ENCODE measurements at places on chromosomes 3 and 15.

GRCh38 chr3:135106445-135106844 lies 311.4 kb downstream of the EPHB1 start:
- DNase-seq = no peak

DNA sequence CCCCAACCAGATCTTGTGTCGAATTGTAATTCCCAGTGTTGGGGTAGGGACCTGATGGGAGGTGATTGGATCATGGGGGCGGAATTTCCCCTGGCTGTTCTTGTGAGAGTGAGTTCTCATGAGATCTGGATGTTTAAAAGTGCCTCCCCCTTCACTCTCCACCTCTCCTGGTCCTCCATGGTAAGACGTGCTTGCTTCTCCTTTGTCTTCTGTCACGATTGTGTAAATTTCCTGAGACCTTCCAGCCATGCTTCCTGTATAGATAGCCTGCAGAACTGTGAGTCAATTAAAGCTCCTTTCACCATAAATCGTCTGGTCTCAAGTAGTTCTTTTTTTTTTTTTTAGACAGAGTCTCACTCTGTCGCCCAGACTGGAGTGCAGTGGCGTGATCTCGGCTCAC lies 42.3 kb downstream of the NR1D2 start:
- DNase-seq = no peak

DNA sequence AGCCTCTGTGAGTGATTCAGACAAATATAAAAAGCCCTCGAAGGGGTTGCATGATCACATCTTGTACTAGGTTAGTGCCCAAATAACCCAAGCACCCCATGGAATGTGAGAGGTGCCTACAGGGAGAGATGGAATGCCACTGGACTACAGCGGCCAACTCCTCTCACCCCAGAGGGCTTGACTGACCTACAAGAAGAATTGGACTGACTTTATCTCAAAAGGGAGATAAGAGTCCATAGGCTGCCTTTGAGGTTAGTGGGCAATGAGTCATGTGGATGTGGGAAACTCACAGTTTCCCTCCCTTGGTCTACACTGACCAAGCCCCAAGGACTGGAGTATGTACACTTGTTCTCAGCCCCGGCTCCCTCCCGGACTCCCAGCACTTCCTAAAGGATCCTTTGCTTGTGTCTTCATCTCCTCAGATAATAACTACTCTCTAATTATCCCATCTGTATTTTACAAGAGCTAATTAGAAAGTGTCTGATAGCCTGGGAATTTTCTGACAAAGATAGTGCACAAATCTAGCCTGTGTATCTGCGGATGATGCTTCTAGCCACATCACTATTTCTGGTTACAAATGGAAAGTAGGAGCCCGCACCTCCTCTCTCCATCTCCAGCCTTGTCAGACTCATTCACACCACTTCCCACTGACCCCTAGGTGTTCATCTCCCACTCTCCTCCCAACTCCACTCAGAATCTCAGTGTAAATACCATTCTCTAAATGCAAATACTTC lies 547.8 kb upstream of the TBL1XR1 start:
- DNase-seq = no peak

- no peak for DNase-seq
Observed at GRCh38 chr3:172836390-172836997, 86.0 kb downstream of the ECT2 start.

- DNase-seq = no peak
Observed at GRCh38 chr3:44584646-44585501, at the start of gene ZNF660. ZNF660 (plus strand) TSS chr3:44584964; CDS start chr3:44594194, 9,230 bp downstream.

DNA sequence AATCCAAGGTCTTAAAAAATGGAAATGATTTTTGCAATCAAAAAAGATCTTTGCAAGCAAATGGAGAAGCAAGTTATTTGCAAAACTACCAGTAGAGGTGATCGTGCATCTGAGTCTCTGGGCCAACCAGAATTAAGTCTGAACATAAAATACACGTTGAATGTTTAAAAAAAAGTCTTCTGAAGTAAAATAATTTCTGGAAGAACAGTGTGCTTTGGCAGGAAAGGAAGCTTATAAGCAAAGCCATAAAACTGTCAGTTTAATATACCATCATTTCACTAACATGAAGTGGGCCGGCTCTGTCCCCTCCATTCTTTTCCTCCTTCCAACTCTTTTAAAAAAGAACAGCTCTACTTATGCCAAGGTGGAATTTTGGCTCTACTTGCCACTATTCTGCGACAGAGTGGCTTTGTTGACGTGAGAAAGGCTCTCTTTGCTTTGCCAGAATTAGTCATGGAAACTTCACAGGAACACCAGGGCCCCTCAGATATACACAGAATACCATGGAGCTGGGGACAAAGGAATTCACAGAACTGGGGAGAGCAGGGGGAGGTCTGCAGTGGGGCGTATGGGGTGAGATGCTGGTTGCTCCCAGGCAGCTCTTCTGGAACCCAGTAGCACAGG lies 29.8 kb downstream of the FSTL1 start:
- DNase-seq = no peak

- no peak for DNase-seq
Observed at GRCh38 chr15:51077221-51078153, 17.2 kb downstream of the TNFAIP8L3 start.

- no peak for DNase-seq
Observed at GRCh38 chr3:196932600-196932999, 9.7 kb downstream of the NCBP2 start.

DNA sequence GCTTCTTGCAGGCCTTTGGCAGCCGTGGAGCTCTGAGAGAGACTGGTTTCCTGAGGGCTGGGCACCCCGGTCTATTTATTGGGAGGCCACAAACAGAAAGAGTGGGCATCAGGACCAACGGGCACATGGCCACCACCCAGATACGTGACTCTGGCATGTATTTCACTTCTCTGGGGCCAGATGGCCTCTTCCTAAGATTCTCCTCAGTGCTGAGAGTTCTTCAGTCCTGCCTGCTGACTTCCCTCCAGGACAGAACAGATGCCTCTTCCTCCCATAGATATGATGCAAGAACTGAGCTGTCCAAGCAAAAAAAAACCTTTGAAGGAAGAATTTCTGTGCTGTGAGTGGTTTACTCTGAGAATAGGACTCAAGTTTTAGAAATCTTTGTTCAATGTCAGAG lies 107.7 kb downstream of the IGF2BP2 start:
- DNase-seq = no peak

- no peak for DNase-seq
Observed at GRCh38 chr3:38382506-38383080, 36.0 kb downstream of the XYLB start.

DNA sequence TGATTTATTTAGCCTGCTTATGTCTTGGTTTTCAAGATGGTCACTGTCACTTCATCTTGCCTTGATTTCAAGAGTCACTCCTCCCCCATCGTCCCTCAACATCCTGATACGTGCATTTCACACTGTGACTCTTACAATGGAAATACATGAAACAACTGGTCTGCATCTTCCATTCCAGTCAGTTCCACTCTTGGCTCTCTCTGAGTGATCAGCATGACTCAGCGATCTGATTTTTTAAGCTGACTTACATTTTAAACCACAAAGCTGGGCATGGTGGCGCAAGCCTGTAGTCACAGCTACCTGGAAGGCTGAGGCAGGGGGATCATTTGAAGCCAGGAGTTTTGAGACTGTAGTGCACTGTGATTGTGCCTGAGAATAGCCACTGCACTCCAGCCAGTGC lies 271.2 kb upstream of the ROPN1 start:
- no peak for DNase-seq

- no peak for DNase-seq
Observed at GRCh38 chr3:195043607-195044339, 227.2 kb downstream of the XXYLT1 start.

DNA sequence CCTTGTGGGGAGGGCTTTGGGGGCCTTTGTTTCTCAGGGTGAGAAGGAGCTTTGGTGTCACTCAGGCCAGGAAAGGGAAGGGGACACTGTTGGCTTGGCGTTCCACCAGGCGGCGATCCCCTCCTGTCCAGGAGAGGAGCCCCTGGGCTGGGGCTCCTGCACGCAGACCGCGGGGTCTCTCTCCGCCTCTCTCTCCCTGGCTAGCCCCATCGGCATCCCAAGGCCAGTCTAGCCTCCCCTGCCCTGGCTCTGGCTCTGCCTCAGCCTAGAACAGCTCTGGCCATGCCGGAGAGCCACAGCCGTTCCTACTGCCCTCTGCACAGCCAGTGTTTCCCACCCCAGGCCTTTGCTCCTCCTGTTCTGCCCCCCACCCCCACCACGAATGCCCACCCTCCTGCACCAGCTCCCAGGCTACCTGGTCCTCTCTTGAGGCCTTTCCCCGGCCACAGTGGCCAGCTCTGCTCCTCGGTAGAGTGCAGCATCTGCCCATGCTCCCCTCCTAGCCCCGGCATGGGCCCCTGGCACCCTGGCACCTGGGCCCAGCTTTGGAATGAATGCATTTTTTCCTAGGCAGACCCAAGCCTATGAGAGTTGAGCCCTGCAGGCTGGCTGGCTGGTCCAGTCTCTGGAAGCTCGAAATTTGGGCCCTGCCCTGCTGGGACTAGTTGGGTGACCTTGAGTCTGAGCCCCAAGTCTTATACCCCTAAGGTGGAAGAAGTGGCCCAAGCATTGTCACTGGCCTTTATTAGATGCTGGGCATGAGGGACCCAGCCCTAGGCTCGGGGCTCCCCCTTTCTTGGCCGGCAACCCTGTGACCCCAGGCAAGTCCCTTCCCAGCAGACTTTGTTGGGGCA lies 2.4 kb downstream of the PLXNA1 start:
- DNase-seq = no peak

- no peak for DNase-seq
Observed at GRCh38 chr15:87981969-87982368, 274.6 kb downstream of the NTRK3 start.

GRCh38 chr3:144516026-144516425 lies 544.4 kb downstream of the DIPK2A start:
- DNase-seq = no peak

GRCh38 chr15:66089049-66089448 lies 164.5 kb downstream of the MEGF11 start:
- DNase-seq = no peak

GRCh38 chr3:134928392-134928791 lies 133.3 kb downstream of the EPHB1 start:
- DNase-seq = no peak

GRCh38 chr3:185984203-185984602 lies 46.4 kb upstream of the TRA2B start:
- DNase-seq = no peak

- no peak for DNase-seq
Observed at GRCh38 chr15:36370051-36370730, 209.2 kb upstream of the CDIN1 start.

DNA sequence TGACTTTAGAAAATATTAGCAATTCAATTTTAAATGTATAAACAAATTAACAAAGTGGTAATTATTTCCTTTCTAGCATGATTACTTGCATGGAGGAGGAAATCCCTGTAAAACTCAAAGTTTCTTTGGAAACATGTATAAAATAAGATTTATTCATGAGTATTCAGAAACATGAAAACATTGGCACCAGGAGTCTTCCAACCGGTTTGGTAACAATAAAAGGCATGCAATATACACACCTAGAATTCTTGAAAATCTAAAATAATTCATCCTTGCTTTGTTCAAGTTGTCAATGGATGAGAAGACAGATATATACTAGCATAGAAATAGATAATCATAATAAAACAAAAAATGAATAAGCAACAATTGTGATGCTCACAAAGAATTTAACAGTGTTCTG lies 76.4 kb downstream of the ZPLD1 start:
- DNase-seq = no peak

- DNase-seq = no peak
Observed at GRCh38 chr3:115022835-115023398, 124.2 kb downstream of the ZBTB20 start.

DNA sequence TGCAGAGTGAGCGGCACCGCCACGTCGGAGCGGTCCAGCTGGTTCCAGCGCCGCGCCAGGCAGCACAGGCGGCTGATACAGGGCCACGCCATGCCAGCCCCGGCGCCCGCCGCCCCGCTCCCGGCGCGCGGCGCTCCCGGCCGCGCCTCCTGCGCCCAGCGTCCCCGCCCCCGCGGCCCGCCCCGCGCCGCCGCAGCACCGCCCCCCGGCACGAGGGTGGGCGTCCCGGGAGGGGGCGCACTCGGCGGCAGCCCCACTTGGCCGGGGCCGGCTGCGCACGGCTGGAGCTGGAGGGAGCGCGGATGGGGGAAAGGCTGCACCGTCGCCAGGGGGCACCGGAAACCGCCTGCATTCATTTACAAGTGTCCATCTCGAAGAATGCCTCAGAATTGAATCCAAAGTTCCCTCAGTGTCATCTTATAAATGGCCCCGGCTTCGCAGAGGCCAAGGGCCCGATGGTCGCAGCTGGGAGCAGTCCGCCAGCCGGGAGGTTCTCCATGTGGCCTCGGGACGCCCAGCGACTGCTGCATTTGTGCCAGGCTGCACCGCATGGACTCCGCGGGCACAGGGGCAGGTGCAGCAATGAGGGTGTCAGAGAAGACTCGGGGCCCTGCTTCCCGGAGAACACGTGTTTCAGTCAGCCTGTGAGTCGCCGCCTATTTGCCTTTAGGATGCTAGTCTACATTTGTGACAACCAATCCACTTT lies at the start of gene MAP6D1:
TSS of gene MAP6D1 (minus strand) at position 122 of the 706 bp plus-strand sequence. CDS start at position 92, 30 bp downstream.
- peak; percentile 7 for DNase-seq

DNA sequence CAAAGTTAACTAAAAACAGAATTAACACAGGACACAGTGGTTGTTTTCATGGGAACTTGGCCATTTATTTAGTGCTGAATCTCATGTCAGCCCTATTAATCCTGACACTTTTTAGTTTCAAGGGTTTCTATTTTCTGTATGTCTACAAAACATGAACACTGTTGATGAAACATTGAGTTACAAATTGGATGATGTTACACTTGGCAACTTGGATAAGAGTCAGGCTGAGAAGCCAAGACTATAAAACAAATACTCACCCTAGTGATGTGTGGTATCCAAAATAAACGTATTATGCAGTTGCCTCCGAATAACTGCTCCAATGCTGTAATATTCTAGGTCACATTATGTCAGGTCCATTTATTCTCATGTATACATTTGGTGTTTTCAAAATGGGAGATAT lies 349.6 kb downstream of the ZIC1 start:
- DNase-seq = no peak

GRCh38 chr15:81270781-81271491 lies 53.0 kb downstream of the STARD5 start:
- no peak for DNase-seq

DNA sequence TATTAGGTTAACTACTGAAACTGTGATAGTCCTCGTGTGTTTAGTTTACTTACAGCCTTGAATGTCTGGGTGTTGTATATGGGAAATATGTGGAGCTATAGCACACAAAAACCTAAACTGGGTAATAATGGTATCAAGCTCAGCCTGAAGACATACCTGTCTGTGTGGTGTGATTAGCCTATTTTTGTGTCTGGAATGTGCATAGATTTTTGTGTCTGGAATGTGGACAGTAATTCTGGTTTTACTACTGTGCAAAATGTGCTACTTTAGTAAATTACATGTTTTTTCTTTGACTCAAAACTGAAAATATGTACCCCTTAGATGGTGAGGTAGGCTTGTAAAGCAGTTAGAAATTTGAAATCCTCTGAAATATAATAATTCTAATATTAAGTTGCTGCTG lies 43.5 kb downstream of the CHD2 start:
- DNase-seq = no peak

GRCh38 chr3:177026505-177027277 lies 170.6 kb downstream of the TBL1XR1 start:
- no peak for DNase-seq
